ENCODE measurements at places on chromosomes 7 and 10. TPM values are rescaled to one million over a fixed set of nuclear protein-coding genes. Genes with fewer than 3 reads are reported as not detected.

The PTER gene
- 18.8 TPM for total RNA-seq

The UNCX gene
- total RNA-seq, result not detected

The AKR1C4 gene
- total RNA-seq, result not detected

The ADK gene
- total RNA-seq, result 34.1 TPM

The RPEL1 gene
- not detected for total RNA-seq

The IRF5 gene
- total RNA-seq, result 10.6 TPM

The TMEM229A gene
- 51.7 TPM for total RNA-seq

The MKX gene
- total RNA-seq, result 10.5 TPM

DNA sequence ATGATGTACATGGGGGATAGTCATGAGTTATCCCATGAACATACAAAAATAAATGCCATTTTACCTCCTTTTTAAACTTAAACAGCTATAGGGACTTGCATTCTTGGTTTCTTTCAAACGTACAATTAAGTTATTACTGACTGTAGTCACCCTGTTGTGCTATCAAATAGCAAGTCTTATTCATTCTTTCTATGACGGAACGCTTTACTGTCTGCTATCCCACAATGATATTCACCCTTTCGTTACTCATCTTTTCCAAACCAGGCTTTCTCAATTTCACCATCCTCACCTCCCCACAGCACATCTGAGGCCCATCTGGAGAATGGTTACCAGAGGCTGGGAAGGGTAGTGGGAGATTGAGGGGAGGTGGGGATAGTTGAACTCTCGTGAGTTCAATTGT lies 218.8 kb downstream of the PHF14 start:
- peak overlapping the region; percentile 18 for H3K4me3 ChIP-seq
- H3K4me1 ChIP-seq, result no peaks in the 10 kb centered on the region
- H3K27me3 ChIP-seq, result no peaks in the 10 kb centered on the region

- H3K4me3 ChIP-seq, result no peak overlapping the region
- H3K4me1 ChIP-seq, result no peaks in the 10 kb centered on the region
- H3K27me3 ChIP-seq, result no peaks in the 10 kb centered on the region
- peak; percentile 27 for DNase-seq
- H3K36me3 ChIP-seq, result no peaks in the 10 kb centered on the region
Measured at GRCh38 chr7:7103343-7104313, 78.7 kb upstream of the C1GALT1 start.

- H3K4me1 ChIP-seq, result no peaks in the 10 kb centered on the region
- no peaks in the 10 kb centered on the region for H3K27me3 ChIP-seq
- no peak overlapping the region for H3K4me3 ChIP-seq
- H3K27ac ChIP-seq, result no peak overlapping the region
- H3K36me3 ChIP-seq, result no peaks in the 10 kb centered on the region
Measured at GRCh38 chr7:97373736-97374135, 256.2 kb downstream of the SDHAF3 start.

GRCh38 chr10:56142092-56142728 lies 218.8 kb downstream of the ZWINT start:
- DNase-seq, result no peak
- no peaks in the 10 kb centered on the region for H3K27me3 ChIP-seq
- H3K36me3 ChIP-seq, result no peaks in the 10 kb centered on the region
- no peak overlapping the region for H3K27ac ChIP-seq
- H3K4me1 ChIP-seq, result no peaks in the 10 kb centered on the region

DNA sequence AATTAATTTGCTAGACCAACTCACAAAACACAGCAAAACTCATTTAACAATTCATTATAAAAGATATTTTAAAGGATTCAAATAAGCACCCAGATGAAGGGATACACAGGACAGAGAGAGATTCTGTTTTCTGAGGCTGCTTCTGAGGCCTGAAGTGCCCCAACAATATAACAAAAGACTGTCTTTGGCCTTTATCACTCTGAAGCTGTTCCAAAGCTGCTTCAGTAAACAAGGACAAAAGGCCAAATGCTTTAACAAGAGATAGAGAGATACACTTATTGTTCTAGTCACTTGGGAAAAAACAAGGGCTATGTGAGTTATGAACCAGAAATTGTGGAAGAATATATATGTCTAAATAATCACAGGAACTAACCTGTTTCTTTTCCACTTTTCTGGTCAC lies 223.7 kb downstream of the CXCL12 start:
- no peak overlapping the region for H3K27ac ChIP-seq
- no peak overlapping the region for H3K4me3 ChIP-seq
- no peak for DNase-seq
- no peaks in the 10 kb centered on the region for H3K36me3 ChIP-seq
- H3K4me1 ChIP-seq, result no peaks in the 10 kb centered on the region

DNA sequence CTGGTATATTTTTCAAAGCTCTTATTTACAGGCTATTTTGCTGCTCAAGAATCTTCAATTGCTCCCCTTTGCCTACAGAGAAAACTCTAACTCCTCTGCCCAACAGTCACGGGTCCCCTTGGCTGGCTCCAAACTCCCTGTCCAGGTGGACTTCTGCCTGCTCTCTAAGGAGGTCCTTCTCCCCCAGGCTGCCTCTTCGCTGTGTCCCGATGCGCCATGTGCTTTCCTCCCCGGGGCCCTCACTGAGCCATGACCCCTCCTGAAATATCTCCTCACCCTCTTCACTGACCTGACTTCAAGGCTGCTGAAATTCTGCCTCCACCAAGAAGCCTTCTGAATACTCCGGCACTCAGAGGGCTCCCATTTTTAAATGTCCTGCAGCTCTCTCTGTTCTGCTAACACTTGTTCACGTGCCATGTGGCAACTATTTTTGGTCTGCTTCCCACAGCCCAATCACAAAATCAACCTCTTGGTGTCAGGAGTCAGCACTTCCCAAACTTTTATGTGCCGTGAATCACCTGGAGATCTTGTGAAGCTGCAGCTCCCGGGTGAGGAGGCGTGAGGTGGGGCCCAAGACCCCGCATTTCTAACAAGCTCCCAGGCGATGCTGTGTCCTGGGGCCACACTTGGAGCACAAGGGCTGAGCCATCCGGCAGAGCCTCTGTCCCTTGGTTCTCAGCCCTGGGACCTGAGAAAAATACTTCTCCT lies 85.7 kb upstream of the COL13A1 start:
- no peak overlapping the region for H3K4me3 ChIP-seq
- H3K27ac ChIP-seq, result no peak overlapping the region
- H3K36me3 ChIP-seq, result no peaks in the 10 kb centered on the region
- no peak for DNase-seq

DNA sequence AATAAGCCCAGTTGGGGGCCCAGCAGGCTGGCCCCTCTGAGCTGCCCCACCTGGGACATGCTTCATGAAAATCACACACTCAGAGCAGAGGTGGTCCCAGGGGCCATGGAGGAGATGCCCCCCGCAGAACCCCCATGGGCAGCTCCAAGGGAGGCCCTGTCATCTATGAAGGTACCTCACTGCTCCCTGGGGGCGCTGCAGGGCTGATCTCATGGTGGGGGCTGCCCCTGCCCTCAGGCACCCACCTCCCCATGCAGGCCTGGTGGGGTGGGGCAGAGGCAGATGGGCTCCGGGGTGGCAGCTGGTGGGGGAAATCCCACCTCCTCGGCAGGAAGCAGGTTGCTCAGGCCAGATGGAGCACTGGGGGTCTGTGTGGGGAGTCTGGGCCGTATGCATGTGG lies 60.5 kb downstream of the YKT6 start:
- H3K4me1 ChIP-seq, result no peaks in the 10 kb centered on the region
- no peak overlapping the region for H3K4me3 ChIP-seq
- no peak for DNase-seq
- H3K27me3 ChIP-seq, result no peaks in the 10 kb centered on the region

- DNase-seq, result no peak
- no peaks in the 10 kb centered on the region for H3K27me3 ChIP-seq
- H3K4me3 ChIP-seq, result no peak overlapping the region
- no peak overlapping the region for H3K27ac ChIP-seq
Measured at GRCh38 chr7:924541-925231, 29.8 kb downstream of the ADAP1 start.

- H3K36me3 ChIP-seq, result no peaks in the 10 kb centered on the region
- DNase-seq, result no peak
- H3K27ac ChIP-seq, result no peak overlapping the region
- no peak overlapping the region for H3K4me3 ChIP-seq
- H3K4me1 ChIP-seq, result no peaks in the 10 kb centered on the region
- H3K27me3 ChIP-seq, result no peaks in the 10 kb centered on the region
Measured at GRCh38 chr10:124569623-124570470, 108.2 kb downstream of the LHPP start.

DNA sequence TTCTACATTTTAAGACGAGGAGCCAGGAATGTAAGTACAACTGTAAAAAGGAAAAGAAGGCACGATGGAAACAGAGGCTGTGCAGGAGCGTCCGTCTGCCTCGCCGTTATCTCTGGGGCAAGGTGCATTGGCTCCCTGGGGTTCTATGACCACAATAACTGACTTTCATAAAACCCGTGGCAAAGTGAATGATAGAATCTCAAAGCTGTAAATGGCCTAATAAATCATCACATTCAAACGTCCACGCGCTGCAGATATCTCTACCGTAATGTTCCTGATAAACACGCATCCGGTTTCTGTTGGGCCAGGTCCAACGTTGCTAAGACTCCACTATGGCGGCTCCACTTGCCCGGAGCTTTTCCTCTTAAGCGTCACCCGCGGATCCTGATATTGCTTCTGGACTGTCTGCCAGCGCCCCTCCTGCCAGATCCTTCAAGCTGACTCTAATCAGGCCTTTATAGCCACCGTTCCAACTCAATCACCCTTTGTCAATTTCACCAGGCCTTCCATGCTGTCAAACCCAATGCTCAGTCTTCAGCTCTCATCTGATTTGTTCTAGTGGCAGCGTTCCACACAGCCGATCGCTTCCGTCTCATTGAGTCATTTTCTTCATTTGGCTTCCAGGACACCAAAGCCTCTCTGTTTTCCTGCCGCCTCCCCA lies 265.6 kb upstream of the FOXK1 start:
- no peak overlapping the region for H3K27ac ChIP-seq
- H3K4me1 ChIP-seq, result no peaks in the 10 kb centered on the region
- H3K36me3 ChIP-seq, result no peaks in the 10 kb centered on the region
- peak; percentile 5 for DNase-seq
- no peaks in the 10 kb centered on the region for H3K27me3 ChIP-seq
- H3K4me3 ChIP-seq, result no peak overlapping the region

- no peak overlapping the region for H3K27ac ChIP-seq
- H3K27me3 ChIP-seq, result no peaks in the 10 kb centered on the region
- no peak for DNase-seq
- no peaks in the 10 kb centered on the region for H3K4me1 ChIP-seq
- H3K4me3 ChIP-seq, result no peak overlapping the region
Measured at GRCh38 chr10:46277840-46278239, 9.0 kb upstream of the ANTXRL start.

- no peak overlapping the region for H3K4me3 ChIP-seq
- peak overlapping the region; percentile 74 for H3K27ac ChIP-seq
- H3K27me3 ChIP-seq, result no peaks in the 10 kb centered on the region
Measured at GRCh38 chr10:92124616-92125143, 166.2 kb downstream of the CPEB3 start.

DNA sequence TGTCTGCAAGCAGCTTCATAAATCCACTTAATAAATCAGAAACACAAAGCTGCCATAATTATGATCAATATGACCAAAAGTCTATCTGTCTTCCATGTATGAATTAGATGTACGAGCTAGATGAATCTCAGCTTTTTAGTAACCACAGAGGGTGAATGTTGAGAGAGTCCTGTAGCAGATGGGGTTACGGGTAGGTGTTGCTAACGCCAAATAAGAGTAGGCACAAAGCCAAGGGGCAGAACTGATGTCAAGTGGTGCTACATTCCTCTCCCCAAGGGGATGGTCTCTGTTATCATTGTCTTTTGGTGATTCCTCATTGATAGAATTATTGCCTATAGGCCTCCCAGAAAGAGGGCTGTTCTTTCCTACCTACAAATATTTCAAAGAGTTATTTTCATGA lies 257.8 kb downstream of the PCLO start:
- no peaks in the 10 kb centered on the region for H3K36me3 ChIP-seq
- H3K27ac ChIP-seq, result no peak overlapping the region
- DNase-seq, result no peak
- no peaks in the 10 kb centered on the region for H3K27me3 ChIP-seq

DNA sequence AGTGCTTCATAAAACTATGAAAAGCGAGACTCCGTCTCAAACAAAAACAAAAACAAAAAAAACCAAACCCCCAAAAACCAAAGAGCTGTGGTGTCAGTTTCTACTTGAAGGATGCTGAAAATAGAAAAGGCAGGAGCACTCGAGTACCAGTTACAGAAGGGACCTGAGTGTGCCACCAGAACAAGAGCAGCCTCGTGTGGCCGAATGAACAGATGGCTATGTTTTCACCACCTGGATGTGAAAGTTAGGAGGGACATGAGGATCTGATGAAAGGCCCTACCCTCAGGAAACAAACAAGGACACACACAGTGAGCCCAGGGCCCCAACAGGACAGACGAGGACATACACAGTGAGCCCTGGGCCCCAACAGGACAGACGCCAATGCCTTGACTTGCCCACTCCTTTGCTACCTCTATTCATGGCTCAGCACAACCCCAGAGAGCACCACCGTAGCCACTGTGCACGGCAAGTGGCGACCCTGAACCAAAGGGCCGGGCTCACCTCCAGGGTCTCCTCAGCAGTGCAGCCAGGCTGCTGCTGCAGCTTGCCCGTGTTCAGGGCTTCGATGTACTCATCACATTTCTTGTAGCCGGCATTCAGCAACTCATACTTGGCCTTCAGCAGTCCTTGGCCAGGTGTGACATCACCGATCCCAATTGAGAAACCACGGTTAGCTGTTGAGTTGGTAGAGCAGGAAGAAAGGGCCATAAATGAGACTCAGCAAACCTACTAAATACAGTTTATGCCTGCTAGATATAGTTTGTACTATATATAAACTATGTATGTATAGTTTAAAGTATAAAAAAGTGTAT lies 24.9 kb downstream of the POLR3A start:
- H3K4me1 ChIP-seq, result peaks cover 2% of the 10 kb centered on the region
- no peaks in the 10 kb centered on the region for H3K27me3 ChIP-seq
- H3K36me3 ChIP-seq, result no peaks in the 10 kb centered on the region
- peak overlapping the region; percentile 4 for H3K27ac ChIP-seq
- no peak for DNase-seq

- H3K4me1 ChIP-seq, result no peaks in the 10 kb centered on the region
- peak; percentile 40 for DNase-seq
- no peak overlapping the region for H3K4me3 ChIP-seq
- H3K36me3 ChIP-seq, result no peaks in the 10 kb centered on the region
Measured at GRCh38 chr7:97116308-97116707, 1.2 kb upstream of the SDHAF3 start.

Measured in prostate gland (tissue), 2 donors.